NCI-H748 treated with DMSO at 0.1 percent for 48 hours (cell line): ENCODE measurements at places on chromosomes 7 and 10.

DNA sequence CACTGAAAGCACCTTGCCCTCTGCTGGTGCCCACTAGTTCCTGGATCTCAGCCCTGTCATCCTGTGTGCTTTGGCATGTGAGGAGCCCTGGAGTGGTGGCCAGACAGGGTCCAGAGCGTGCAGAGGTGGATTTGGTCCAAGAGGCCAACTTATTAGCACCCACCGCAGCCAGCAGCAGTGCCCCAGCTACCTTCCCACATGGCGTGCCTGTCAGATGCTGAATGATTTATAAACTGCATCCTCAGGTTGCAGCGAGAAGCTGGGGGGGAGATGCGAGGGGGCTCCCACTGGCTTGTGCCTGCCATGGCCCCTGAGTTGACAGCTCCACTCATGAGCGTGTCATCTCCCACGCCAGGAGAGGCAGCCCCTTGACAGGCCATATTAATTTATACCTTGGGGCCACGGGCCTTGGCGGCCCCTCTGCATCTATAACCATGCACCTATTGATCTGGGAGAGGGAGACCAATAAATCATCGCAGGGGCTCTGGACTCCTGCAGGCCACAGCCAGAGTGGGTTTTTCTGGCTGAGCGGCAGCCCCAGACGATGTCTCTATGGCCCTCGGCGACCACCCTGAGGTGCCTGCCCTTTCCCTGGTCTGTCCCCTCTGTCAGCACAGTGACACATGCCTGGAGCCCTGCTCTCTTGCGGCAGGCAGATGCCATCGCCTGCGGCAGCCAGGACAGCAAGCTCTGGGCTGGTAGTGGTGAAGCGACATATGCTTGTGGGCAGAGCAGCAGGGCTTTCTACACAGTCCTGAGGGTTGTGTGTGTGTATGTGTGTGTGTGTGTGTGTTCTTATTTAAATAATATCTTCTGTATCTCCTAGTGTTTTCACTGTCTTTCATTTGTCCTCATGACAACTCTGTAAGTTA, 120.8 kb downstream of the CDH23 start:
- no peak for DNase-seq

- no peak for DNase-seq
Observed at GRCh38 chr7:92436612-92437445, 10.5 kb upstream of the GATAD1 start.

GRCh38 chr10:14487488-14487883, 156.8 kb upstream of the FRMD4A start:
- no peak for DNase-seq

GRCh38 chr7:149509774-149510173, 12.2 kb upstream of the ZNF746 start:
- DNase-seq, result no peak
